ENCODE measurements at places on chromosomes 5 and 9. TPM values are rescaled to one million over a fixed set of nuclear protein-coding genes. Genes with fewer than 3 reads are reported as not detected.

GRCh38 chr5:138468133-138468965, 3.1 kb downstream of the EGR1 start:
- DNase-seq = no peak

DNA sequence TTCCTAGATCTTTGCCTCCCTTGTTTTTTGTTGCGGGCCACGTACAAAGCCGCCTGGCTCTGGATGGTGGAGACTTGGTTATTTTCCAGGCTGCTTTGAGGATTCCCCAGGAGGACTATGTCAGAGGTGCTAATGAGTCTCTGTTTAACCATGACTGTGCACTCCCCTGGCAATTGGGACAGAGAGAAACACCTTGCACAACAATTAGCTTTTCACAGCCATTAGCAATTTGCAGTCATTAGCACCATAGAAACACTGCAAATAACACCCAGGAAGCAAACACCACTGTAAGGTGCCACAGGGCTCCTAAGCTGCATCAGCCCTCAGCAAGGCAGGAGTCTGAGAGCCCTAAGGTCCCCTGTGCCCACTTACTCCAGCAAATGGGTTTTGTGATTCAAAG, 201.0 kb upstream of the VLDLR start:
- DNase-seq = no peak

ARSI gene
- 0.09 TPM for total RNA-seq

GRCh38 chr5:151303666-151304065, at the start of gene SLC36A3:
TSS of gene SLC36A3 (minus strand) at chr5:151303766. CDS start at chr5:151303354, 412 bp downstream.
- DNase-seq = no peak

GRCh38 chr5:126884269-126884819, 107.4 kb downstream of the LMNB1 start:
- no peak for DNase-seq

DNA sequence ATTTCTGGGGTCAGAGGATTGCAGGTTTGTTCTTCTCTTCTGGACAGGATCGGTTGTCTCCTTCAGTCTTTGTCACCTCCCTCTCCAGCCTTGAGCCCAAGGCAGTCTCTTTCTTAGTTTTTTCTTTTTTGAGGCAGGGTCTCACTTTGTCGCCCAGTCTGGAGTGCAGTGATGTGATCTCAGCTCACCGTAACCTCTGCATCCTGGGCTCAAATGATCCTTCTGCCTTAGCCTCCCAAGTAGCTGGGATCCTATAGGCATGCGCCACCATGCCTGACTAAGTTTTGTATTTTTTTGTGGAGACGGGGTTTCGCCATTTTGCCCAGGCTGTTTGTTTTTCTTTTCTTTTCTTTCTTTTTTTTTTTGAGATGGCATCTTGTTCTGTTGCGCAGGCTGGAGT, 6.1 kb downstream of the PRRC2B start:
- no peak for DNase-seq

- no peak for DNase-seq
Measured at GRCh38 chr5:74851684-74852353, 14.4 kb downstream of the FAM169A start.

DNA sequence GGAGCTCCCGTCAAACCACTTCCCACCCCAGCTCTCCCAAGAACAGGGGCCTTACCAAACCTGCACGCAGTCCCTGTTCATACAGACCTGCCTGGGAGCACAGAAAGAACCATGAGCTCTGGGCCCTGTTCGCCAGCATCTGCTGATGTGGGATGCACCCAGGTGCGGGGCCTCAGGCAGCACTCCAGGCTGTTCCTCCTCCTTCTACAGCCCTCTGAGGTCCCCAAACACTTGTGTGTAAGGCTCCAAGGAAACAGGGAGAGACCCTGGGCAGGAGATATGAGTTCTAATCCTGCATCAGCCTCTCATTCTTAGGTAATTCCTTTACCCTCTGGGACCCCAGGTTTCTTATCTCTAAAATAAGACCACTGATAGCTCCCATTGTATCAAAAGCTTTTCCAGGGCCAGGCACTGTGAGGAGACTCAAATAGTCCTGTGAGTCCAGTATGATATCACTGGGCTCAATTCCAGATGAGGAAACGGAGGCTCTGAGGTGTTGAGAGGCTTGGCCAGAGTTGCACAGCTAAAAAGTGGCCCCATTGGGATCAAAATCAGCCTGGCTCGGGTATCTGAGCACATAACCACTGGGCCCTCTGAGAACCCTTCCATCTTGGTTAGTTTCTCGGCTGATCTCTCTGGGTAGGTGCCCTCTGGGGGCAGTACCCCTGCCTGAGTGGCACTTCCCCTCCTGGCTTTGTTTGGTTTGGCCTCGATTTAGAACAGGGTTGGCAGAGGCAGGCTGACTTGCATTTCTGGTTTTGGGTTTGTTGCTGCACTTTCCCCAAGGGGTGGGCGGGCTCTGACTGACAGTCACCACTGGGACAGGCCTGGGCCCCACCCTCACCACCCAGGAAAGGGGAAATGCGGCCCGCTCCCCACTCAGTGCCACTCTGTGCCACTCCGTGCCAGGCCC, 116.8 kb downstream of the RGS3 start:
- peak; percentile 53 for DNase-seq

DNA sequence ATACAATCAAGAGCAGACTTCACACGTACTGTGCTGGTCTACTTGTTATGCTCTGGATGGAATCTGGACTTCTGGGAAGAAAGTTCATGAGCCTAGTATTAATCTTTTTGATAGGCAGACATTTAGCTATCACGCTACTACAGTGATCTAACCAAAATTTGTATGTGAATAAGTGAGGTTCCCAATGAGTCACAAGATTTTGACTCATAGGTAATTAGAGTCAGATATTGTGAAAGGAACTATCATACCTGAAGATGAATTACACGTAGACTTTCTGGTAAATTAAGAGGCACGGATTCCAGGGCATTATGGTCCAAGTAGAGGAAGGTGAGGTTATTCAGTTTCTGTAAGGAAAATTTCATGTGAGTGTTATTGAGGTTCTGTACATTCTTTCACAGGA, 18.4 kb downstream of the OGN start:
- no peak for DNase-seq

DNA sequence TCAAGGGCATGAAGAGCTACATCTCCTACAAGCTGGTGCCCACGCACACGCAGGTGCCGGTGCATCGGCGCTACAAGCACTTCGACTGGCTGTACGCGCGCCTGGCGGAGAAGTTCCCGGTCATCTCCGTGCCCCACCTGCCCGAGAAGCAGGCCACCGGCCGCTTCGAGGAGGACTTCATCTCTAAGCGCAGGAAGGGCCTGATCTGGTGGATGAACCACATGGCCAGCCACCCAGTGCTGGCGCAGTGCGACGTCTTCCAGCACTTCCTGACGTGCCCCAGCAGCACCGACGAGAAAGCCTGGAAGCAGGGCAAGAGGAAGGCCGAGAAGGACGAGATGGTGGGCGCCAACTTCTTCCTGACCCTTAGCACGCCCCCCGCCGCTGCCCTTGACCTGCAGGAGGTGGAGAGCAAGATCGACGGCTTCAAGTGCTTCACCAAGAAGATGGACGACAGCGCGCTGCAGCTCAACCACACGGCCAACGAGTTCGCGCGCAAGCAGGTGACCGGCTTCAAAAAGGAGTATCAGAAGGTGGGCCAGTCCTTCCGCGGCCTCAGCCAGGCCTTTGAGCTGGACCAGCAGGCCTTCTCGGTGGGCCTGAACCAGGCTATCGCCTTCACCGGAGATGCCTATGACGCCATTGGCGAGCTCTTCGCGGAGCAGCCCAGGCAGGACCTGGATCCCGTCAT, 1.4 kb downstream of the SNX18 start:
- no peak for DNase-seq

DNA sequence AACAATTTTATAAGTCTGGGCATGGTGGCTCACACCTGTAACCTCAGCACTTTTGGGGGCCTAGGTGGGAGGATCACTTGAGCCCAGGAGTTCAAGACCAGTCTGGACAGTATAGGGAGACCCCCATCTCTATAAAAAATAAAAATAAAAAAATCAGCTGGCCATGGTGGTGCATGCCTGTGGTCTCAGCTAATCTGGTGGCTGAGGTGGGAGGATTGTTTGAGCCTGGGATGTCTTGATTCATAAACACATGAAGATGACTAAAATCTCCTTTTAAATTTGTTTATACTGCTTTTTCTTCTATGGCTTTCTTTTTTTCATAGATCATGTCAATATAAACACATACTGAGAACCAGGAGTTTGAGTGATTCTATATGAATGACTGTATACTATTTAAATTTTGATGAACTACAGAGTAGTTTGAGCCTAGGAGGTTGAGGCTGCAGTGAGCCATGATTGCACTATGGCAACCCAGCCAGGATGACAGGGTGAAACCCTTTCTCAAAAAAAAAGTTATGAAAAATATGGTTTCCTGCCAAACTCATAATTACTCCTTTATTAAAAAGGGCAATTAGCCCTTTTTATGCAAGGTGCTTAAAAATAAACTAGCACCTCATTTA, 14.2 kb downstream of the RIC1 start:
- no peak for DNase-seq

PHF24 gene
- not detected for total RNA-seq

GRCh38 chr5:75062925-75063531, 10.7 kb upstream of the GCNT4 start:
- no peak for DNase-seq

DNA sequence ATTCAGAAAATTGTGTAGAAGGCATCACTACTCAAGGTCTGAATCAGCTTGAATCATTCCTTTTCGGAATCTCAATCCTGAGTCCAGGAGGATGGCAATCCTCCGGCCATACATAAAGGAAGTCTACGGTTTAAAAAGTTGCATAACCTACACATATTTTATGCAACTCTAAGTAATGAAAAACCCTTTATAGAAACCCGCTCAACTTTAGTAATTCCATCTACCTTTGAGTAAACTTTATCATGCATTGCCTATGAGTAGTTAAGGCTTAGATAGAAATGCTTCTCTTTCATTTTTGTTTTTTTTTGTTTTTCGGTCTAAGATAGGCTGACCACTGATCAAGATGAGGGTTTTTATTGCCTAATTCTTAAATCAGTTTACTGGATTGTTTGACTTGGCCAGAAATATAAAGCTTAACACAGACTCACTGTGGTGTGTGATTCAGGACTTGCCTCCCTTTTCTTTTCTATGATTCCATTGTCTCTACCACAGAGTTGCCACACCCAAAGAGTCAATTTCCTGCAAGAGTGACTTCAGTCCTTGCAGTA, 85.0 kb downstream of the LURAP1L start:
- no peak for DNase-seq

C9orf50 gene
- total RNA-seq = not detected

GRCh38 chr9:129783516-129784361, 19.2 kb upstream of the TOR1B start:
- DNase-seq = peak; percentile 50

DNA sequence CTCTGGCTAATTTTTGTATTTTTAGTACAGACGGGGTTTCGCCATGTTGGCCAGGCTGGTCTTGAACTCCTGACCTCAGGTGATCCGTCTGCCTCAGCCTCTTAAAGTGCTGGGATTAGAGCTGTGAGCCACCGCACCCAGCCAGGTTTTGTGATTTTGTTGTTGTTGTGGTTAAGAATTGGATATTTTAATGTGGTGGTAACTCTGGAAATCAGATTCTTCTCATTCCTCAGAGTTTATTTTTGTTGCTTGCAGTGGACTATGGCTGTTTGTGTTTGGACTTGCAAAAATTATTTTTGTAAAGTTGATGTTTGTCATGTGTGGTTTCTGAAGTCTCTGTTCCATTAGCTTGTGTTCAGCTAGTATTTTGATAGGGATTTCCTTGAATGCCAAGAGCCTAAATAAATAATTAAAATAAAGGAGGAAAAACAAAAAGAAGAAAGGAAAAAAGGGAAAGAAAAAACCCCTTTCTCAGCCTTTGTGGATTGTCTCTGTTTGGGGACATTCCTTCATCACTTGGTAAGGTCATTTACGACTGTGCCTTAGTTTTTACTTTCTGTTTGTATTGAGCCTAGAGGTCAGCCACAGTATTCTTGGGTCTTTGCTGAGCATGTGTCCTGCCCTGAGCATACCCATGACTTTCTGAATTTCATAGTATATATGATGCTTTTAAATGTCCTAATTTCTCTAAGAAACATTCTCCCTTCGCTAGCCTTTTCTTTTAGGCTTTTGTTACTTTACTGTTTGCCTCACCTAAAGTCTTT, 37.3 kb downstream of the PBX3 start:
- DNase-seq = no peak

DNA sequence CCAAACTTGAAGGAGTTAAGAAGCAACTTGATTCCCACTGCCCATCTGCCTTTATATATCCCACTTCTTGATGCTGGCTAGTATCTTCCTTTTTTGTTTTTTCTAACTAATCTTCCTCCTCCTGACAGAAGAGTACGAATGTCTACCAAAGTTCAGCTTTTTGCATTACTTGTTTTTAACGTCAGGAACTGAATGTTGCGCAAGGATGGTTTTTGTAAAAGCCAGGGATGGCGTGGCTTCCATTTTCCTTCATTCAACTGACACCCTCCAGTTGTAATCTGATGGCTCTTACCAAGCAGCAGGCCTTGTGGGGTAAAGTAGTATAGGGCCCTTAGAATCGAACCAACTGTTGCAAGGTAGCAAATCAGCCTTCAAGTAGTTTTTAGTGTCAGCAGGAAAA, 70.8 kb upstream of the GPR151 start:
- DNase-seq = no peak

DNA sequence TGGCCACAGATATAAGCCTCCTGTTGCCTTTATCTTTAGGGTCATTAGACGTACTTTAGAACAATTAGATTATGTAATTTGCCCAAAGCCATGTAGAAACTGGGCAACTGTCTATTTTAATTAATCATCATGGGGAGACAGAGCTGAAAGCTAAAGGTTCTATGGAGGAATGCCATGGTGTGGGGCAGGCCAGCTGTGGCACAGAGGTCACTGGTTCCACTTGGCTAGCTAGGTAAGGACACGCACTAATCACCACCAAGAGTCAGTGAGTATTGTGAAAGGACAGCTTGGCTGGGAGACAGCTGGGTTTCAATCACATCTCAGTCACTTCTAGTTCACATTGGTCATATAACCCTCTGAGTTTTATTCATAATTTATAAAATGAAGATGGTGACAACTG, 81.7 kb downstream of the HMHB1 start:
- no peak for DNase-seq

TMEM232 gene
- 1.5 TPM for total RNA-seq

All from T-cell (primary cell).